Fibroblast of pulmonary artery (primary cell): ENCODE measurements at places on chromosomes 11 and 22.

GRCh38 chr22:23113847-23114720 lies 27.7 kb downstream of the RSPH14 start:
- no peak for DNase-seq

DNA sequence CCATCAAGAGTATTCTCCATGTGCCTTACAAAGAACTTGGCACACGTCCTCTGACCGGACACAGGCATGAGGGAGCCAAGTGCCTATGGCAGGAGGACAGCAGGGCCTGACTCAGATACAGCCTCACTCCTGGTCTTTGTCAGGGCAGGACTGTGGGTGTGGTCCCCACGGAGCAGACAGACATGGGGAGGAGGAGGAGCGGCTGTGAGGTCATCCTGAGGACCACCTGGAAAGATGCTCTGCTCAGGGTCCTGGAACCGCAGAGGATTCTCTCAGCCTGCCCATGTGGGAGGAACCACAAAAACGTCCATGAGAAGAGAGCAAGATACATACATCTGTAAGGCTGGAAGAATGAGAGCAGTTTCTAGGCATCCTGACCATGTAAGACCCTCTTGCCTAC lies 576.3 kb downstream of the BRD1 start:
- no peak for DNase-seq

DNA sequence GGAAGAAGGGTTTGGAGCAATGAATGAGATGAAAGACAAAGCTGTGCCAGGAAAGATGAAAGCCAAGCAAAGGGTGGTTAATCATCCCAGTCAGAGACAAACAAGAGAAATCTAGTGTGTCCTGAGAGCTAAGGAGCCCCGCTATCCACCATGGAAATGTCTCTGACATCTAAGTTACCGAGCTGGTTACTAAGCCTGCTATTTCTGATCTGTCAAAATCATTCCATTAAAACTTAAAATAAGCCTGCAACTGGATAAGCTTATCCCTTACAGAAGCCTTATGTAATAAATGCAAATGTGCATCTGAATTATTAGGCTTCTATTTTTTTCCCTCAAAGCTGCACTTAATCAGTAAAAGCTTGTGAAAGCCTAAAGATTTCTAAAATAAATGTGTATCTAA lies 22.1 kb upstream of the SESN3 start:
- no peak for DNase-seq

- DNase-seq: no peak
Observed at GRCh38 chr11:97683733-97684132, 1293.9 kb downstream of the JRKL start.

GRCh38 chr22:50456466-50457234 lies 18.2 kb downstream of the SBF1 start:
- no peak for DNase-seq

- peak; percentile 67 for DNase-seq
Observed at GRCh38 chr11:102914238-102915043, 39.7 kb upstream of the MMP12 start.

- DNase-seq: no peak
Observed at GRCh38 chr11:64758330-64759079, 1.3 kb downstream of the PYGM start.

DNA sequence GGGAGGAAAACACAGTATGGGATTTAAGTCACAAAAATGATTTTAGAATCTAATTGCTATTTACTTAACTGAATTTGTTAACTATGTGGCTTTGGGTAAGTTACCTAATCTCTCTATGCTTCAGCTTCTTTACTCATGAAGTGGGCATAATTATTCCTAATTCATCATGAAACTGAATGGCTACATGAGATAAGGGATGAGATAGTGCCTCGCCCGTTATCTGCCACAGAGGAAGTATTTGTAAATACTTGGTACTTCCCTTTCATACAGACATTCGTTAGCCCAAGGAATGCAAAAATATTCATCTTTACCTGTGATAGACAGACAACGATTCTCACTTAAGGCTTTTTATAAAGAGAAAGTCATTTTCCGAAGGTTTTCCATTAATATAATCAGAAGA lies 221.2 kb upstream of the BLID start:
- DNase-seq: no peak

- DNase-seq: peak; percentile 81
Observed at GRCh38 chr11:123546515-123546914, 107.9 kb downstream of the SCN3B start.

DNA sequence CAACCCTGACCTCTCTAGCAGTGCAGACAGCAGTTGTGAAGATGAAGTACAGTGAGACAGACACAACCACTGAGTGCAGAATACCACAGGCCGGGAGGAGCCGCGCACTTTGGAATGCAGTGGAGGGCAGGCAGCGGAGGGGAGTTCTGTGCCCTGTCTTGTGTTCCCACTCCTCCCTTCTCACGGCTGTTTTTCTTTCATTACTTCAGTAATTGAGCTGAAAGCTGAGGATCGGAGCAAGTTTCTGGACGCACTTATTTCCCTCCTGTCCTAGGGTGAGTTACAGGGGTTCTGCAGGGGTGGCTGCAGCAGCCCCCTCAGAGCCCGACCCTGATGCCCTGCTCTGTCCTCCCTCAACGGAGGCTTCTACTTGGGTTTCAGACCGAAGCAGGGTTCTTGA lies 5.6 kb downstream of the CLDN5 start:
- DNase-seq: no peak

DNA sequence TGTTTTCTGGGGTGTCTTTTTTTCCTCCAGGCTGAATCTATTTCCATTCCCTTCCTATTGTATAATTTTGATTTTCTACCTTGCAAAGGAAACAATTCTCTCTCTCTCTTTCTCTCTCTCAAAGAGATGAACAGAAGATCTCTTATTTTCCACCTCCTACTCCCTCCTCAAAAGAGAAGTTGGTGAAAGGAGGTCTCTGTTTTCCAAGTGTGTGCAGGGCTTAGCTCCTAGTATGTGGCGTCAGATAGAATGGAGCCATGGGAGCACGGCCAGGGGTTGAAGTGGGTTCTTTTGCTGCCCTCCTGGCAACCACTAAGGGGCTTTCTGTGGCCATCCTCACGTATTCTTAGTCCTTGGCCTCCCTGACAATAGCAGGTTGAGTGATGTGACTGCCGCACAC lies 480 bp downstream of the TRIM34 start:
- no peak for DNase-seq

- DNase-seq: peak; percentile 18
Observed at GRCh38 chr11:46718155-46719019, 626 bp upstream of the F2 start.

DNA sequence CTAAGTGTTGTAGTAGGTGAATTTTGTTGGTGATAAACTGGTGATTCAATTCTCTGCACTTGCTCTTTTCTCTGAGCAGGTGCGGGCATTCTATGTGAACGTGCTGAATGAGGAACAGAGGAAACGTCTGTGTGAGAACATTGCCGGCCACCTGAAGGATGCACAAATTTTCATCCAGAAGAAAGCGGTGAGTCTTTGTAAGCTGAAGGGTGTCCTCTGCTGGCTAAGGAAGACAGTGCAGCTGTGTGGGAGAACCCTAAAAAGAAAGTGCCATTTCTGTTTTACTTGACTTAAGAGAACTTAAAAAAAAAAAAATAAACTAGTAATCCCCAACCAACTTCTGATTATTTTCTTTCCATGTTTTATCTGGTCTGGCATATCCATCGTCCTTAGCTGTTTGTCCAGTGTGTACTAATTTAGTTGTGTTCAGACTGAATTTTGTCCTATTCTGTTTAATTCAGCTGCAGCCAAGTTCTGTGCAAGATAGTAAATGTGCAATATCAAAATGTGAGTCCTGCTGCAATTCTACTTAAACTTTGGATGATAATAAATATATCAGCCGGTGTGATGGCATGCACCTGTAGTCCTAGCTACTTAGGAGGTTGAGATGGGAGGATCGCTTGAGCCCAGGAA lies 29.6 kb downstream of the CAT start:
- DNase-seq: peak; percentile 23
